ENCODE measurements at places on chromosomes 1 and 21. TPM values are rescaled to one million over a fixed set of nuclear protein-coding genes. Genes with fewer than 3 reads are reported as not detected.

Gene A3GALT2
- not detected for total RNA-seq

Gene CFAP141
- total RNA-seq, result not detected

Gene ADARB1
- total RNA-seq, result 13.5 TPM

DNA sequence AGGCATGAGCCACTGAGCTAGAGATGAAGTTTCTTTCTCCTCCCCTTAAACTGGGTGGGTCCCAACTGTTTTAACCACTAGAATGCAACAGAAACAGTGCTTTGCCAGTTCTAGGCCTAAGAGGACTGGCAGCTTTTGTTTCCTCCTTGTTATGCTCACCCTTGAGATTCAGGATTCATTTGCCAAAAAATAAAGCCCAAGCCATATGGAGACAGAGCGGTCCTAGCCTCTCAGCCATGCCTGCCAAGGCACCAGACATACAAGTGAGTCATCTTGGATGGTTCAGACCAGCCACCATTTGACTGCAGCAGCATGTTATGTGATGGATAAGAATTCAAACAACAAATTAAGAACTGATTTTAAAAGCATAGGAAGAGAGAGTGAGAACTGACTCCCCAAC is 38.1 kb upstream of the STUM start:
- DNase-seq, result no peak

DNA sequence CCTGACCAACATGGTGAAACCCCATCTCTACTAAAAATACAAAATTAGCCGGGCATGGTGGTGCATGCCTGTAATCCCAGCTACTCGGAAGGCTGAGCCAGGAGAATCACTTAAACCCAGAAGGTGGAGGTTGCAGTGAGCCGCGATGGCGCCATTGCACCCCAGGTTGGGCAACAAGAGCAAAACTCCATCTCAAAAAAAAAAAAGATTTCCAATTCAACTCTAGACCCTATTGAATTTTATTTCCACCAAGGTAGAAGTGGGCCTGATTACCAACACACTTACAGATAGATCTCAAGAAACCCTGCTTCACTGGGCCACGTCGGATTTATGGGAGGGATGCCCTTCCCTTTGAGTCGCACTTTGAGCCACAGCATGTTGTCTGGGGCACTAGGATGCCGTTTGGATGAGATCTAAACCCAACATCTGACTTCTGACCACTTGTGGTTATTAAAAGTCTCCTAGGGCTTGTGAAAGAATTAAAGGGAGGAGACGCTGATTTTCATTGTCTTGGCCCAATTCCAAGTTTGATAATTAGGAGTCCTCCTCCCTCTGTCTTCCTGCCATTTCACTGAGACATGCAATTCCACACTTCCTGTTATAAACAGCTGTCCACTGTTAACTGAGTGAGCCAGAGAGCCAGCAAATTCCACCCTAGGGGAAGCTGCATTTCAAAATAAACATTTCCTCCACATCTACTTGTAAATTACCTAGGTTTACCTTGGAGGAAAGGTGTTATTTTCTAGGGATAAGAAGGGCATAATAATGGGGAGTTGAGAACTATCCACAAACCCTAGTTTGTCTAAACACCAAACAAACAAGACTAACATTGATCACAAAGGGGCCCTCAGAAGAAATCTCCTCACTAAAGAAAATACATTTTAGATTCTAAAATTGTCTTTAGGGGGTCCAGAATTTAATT is 5.2 kb upstream of the RERE start:
- peak; percentile 37 for DNase-seq

Gene PAQR6
- total RNA-seq, result 10.9 TPM

DNA sequence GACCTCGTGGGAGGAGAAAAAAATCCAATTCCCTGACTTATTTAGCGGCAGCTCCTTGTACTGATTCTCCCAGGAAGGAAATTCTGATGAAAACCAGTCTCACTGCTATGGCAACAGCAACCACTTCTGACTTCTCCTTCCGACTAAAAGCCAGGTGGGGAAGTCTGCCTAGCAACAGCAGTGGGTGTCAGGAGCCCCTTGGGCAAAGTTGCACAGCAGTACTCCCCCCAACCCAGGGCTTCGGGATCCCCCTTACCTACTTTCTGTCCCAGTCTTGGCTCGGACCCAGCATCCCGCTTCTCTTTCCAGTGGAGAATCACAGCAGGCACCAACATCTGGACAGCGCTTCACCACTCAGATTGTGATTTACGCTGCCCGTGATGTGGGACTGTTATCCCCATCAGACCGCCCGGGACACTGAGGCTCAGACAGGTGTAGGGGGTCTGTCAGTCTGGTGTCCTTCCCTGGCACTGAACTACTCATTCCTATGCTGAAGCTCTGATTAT is 24.6 kb downstream of the NKAIN1 start:
- DNase-seq, result no peak

GRCh38 chr21:44756423-44757185 is 45.0 kb downstream of the UBE2G2 start:
- DNase-seq, result no peak

DNA sequence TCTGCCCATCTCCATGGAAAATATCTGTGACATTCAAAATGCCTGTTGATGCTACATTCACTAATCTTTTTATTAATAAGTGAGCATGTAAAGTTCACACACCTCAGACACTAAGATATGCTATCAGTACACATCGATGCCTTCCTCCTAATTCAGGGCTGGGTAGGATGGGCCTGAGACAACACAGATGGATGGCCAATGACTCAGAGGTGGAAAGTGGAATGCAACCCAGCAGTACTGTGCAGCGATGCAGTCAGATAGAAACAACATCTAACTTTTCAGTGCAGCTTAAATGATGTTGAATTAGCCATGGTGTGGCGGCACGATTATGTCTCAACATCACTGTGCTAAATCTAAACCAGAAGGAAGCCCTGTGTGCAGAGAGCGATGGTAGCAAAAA is 161.6 kb upstream of the KCNJ15 start:
- no peak for DNase-seq

Gene DYNLT5
- total RNA-seq, result not detected
